Esophagus squamous epithelium (tissue), 5 donors: ENCODE measurements at places on chromosomes 5 and 9.

- no peak for DNase-seq
Measured at GRCh38 chr5:63596254-63596653, 366.0 kb downstream of the HTR1A start.

DNA sequence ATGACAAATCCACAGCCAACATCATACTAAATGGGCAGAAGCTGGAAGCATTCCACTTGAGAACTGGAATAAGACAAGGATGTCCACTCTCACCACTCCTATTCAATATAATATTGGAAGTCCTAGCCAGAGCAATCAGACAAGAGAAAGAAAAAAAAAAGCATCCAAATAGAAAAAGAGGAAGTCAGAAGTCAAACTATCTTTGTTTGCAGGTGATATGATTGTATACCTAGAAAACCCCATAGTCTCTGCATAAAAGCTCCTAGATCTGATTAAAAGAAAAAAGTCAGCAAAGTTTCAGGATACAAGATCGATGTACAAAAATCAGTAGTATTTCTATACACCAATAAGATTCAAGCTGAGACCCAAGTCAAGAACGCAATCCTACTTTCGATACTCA lies 66.1 kb downstream of the OSMR start:
- DNase-seq: no peak

DNA sequence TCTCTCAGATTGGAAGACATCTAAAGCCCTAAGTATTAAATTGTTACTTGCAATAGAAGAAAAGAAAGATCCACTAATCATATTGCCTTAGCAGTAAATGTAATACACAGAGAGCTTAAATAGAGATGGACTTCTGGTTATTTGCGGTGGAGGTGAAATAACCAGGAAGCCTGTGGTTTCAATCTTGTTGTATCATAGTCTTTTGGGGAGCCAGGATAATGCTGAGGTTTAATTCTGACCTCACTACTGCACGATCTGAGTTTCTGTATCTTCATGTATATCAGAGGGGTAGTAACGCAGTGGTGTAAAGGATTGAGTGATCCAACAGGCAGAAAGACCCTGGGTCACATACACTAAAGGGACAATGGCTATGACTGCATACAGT lies 71.7 kb downstream of the ANKRD55 start:
- DNase-seq: no peak

DNA sequence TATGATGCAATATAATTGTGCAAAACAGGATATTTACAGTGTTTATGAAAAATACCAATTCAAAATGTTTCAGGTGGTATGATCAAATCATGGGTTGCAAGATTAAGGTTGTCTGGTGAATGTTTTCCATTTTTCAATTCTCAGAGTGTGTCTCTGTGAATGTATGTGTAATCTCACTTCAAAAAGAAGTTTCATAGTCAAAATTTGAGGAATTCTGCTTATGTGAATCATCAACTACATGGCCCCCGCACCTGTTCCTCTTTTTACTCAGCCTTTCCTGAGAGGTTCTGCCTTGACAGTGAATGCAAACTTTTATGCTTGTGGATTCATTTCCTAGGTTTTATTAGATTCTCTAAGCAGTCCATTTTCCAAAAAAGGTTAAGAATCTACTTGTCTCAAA lies 32.1 kb downstream of the KCTD16 start:
- DNase-seq: no peak

- DNase-seq: no peak
Measured at GRCh38 chr9:135287627-135288026, 192.0 kb upstream of the PPP1R26 start.
